Caudate nucleus (tissue), 63 donors: ENCODE measurements at places on chromosomes 16 and 17.

DNA sequence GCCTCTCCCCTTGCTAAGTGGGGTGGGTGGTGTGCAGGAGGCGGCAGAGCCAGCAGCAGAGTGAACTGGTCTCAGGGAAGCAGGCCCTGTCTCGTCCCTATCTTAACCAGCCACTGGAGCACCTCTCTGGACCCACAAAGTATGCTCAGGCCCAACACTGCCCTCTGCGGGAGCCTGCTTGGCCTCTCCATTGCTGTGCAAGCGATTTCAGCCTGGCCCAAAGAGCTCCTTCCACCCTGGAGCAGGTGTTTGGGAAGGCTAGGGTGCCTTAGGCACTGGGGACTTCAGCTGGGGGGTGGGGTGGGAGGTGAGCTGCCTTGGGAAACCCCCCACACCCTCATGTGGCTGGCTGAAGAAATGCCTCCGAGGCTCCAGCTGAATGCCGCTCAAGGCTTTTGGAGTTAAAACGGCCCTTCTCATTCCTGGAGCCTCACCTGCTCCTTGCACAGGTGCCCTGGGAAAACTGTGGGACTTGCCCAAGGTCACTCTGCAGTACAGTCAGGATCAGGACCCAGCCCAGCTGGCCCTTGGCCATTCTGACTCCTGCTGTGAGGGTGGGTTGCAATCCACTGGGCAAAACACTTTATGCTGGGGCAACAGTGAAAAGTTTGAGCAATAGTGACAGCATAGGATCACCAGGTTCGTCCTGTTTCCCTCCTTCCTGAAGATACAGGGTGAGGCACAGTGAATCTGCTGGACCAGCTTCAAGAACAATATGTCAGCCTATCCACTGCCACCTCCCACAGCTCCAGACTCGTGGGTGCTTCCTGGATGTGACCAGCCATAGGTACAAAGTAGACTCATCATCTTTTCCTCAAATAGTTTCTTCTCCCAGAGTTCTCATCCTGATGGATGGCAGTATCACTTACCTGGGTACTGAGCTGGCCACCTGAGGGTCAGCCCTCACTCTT is 5.9 kb upstream of the UBE2O start:
- DNase-seq, result no peak

GRCh38 chr17:81517339-81518112 is 4.9 kb upstream of the ACTG1 start:
- DNase-seq, result no peak

DNA sequence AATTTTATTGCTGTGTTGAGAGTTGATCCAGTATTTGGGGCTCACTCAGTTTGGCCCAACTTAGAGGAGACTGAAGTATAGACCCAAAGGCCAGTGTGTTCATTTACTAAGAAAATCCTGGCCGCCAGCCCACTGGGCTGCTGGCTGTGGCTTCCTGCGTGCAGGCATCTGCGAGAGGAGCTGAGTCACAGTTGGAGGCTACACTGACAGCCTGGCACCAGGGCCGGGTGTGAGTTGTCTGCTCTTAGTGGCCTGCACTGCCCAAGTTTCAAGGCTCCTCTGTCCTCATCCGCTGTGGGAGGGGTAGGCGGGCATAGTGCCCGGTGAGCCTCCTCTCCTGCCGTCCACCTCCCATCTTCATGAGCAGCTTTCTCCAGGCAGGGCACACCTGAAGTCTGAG is 54.2 kb downstream of the PLD6 start:
- DNase-seq, result peak; percentile 64

- DNase-seq, result no peak
Observed at GRCh38 chr17:57723427-57724025, 21.6 kb downstream of the CCDC182 start.
